AG04450 (cell line): ENCODE measurements at places on chromosomes 13 and 19.

GRCh38 chr13:60392131-60392530 is 4.9 kb upstream of the TDRD3 start:
- no peak for DNase-seq

DNA sequence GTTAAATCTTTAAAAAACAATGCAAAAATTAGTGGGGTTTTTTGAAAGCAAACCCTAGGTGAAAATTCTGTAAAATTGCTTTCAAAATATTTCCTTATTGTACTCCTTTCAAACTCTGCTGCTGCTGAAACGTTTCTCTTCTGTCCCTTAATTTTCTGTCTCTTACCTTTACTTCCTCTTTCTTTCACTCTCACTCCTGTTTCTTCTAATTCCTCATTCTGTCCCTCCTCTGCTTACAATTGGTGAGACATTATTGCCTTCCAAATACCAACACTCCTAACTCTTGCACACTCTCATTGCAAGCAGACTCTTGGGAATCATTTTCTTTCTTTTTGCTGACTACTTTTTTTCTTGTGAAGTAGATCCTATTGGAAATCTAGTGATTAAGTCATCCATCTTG is 685.6 kb upstream of the SLITRK1 start:
- no peak for DNase-seq

GRCh38 chr19:54335979-54336892 is 2.7 kb downstream of the LILRA4 start:
- DNase-seq = no peak

DNA sequence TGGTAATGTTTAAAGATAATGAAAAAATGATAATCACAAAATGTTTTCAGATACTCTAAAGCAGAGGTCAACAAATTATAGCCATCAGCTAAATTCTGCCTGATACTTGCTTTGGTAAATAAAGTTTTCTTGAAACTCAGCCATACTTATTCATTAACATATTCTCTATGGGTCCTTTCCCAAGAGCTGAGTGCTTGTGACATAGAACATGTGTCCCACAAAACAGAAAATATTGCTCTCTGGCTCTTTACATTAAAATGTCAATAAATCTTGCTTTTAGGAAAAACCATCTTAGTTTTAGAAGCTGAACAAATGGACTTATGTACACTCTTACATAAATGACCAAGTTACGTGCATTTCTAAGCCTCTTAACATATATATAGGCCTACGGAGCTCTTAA is 307.1 kb downstream of the DCT start:
- no peak for DNase-seq

DNA sequence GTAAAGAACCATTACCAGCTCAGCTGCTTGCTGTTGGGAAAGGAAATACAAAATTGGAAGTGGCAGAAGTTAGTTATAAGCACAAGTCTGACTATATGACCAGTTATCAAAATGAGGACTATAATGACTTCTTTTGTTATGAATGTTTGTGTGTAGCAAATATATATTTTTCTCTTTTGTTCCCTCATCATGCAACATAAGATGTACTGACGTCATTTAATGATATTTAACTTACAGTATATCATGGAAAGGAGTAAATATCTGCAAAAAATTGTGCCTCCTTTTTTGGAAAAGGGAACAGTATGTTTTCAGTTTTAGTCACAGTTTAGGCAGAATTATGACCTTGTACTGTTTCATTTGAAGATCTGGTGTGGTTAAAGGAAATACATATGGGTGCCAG is 356.3 kb upstream of the SLITRK5 start:
- DNase-seq = no peak

DNA sequence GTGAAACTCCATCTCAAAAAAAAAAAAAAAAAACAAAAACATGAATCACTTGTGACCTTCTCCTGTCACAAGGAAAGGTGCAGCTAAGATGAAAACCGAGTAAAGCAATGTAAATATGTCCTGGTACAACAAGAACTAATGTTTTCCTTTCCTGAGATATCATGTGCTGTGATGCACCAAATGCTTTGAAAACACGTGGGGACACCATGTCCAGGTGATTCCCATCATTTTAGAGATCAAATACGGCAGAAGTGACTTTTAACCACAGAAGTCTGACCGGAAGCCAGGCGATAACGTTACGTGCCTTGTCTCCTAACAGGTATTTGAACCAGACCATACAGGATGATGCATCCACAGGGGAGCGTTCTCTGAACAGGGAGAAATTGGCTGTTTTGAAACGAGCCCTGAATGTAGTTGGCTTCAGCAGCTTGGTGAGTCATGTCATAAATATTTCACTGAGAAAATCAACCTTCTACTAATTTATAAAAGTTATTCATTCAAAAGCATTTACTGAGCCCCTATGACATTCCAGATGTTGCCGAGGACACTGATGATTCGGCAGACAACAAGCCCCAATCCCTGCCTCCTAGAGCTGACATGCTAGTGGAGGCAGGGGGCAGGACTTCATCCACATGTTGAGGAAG is 328.1 kb downstream of the MYO16 start:
- DNase-seq = peak; percentile 55
